ENCODE measurements at places on chromosomes 6 and 20. TPM values are rescaled to one million over a fixed set of nuclear protein-coding genes. Genes with fewer than 3 reads are reported as not detected.

GRCh38 chr20:59163631-59164530 is at the start of gene ZNF831:
TSS of gene ZNF831 (plus strand) at chr20:59163821. CDS start at chr20:59191020, 27,199 bp downstream.
- peaks cover 94% of the 10 kb centered on the region for H3K4me1 ChIP-seq
- no peak for DNase-seq
- H3K27ac ChIP-seq = peak within 1 kb of the TSS; percentile 95
- H3K36me3 ChIP-seq = no peaks in the 10 kb centered on the region

GRCh38 chr6:2565499-2565898 is 185.2 kb downstream of the MYLK4 start:
- H3K4me3 ChIP-seq = no peak overlapping the region
- H3K27ac ChIP-seq = no peak overlapping the region
- no peaks in the 10 kb centered on the region for H3K36me3 ChIP-seq
- H3K4me1 ChIP-seq = no peaks in the 10 kb centered on the region

DNA sequence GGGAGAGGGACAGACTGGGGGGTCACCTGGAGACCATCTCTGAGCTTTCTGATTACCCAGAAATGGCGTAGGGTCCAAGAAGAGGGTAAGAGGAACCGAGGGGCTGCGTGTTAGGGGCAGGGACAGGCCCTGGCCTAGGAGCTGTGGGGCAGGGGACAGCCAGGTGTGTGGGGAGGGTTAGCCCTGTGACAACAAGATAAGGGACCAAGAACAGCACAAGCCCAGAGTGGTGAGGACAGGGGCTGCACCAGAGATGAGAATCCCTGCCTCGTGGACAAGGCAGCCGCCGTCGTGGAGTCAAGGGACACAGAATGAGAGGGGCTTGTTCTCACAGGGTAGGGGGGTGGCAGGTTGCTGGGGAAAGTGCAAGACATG is 449 bp upstream of the AVP start:
- peaks cover under 1% of the 10 kb centered on the region for H3K4me1 ChIP-seq
- DNase-seq = no peak
- H3K4me3 ChIP-seq = no peak overlapping the region
- no peaks in the 10 kb centered on the region for H3K36me3 ChIP-seq
- peaks cover 22% of the 10 kb centered on the region for H3K27me3 ChIP-seq
- H3K27ac ChIP-seq = no peak overlapping the region

Gene SCUBE3
- total RNA-seq = 0.07 TPM

Gene TOMM6
- total RNA-seq = 399 TPM

GRCh38 chr6:12782136-12782535 is 65.6 kb downstream of the PHACTR1 start:
- no peaks in the 10 kb centered on the region for H3K4me1 ChIP-seq
- H3K4me3 ChIP-seq = no peak overlapping the region
- no peak overlapping the region for H3K27ac ChIP-seq
- H3K27me3 ChIP-seq = no peaks in the 10 kb centered on the region

DNA sequence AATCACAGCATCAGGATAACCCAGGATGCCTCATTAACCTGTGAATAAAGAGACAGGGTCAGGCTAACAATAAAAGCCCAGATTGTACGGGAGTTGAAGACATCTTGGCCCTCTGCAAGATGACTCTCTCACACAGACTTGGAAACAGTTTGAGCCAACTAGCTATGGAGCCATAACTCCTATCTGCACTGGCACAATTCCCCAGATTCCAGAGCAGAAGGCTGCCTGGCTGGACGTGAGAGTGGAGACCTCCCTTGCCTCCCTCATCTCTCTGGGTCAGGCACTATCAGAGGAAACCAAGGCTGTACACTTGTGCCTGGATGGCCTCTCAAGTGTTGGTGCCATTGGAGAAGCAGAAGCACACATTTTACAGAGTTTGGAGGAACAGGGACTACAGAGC is 312.6 kb downstream of the THBS2 start:
- no peaks in the 10 kb centered on the region for H3K27me3 ChIP-seq
- no peaks in the 10 kb centered on the region for H3K36me3 ChIP-seq
- no peak overlapping the region for H3K4me3 ChIP-seq
- no peak for DNase-seq
- no peak overlapping the region for H3K27ac ChIP-seq

Gene ZNF311
- 0.73 TPM for total RNA-seq

DNA sequence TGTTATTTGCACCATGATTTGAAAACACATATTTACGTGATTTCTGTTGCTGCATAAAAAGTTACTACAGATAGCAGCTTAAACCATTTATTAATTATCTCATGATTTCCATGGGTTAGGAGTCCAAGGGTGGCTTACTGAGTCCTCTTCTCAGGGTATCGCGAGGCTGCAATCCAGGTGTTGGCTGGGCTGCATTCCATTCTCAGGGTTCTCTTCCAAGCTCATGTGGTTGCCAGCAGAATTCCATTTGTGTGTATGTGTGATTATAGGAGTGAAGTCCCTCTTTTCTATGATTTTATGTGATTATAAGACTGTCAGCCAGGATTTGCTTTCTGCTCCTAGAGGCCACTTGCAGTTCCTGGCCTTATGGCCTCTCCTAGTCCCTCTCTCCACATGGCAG is 135.1 kb downstream of the FAM83B start:
- H3K27ac ChIP-seq = no peak overlapping the region
- no peak overlapping the region for H3K4me3 ChIP-seq
- H3K4me1 ChIP-seq = no peaks in the 10 kb centered on the region
- H3K36me3 ChIP-seq = no peaks in the 10 kb centered on the region

Gene GTSF1L
- total RNA-seq = not detected

DNA sequence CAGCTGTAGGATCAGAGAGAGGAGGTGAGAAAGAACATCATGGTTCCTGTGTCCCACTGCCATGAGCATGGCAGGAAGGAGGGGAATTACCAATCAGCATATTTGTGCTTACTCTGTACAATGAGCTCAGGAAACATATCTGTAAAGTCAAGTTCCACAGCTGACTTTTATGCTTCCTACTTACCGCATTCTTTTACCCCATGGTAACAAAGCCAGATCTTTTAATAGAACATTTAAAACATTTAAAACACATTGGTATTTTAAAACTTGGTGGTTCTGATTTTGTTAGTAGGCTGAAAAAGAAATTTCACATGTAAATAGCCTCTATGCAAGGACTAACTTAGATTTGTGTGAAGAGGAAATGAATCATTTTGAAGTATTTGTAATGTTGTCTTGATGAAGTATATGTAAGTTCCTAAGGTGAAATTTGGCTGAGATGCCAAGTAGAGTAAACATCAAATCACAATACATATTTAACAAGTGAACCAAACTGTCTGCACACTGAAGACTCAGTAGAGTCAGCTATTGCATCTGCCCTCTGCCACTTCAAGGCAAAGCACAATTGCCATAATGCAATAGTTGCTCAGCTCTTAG is 114.7 kb downstream of the GJA10 start:
- DNase-seq = no peak
- no peaks in the 10 kb centered on the region for H3K4me1 ChIP-seq
- H3K27ac ChIP-seq = no peak overlapping the region
- no peaks in the 10 kb centered on the region for H3K27me3 ChIP-seq

DNA sequence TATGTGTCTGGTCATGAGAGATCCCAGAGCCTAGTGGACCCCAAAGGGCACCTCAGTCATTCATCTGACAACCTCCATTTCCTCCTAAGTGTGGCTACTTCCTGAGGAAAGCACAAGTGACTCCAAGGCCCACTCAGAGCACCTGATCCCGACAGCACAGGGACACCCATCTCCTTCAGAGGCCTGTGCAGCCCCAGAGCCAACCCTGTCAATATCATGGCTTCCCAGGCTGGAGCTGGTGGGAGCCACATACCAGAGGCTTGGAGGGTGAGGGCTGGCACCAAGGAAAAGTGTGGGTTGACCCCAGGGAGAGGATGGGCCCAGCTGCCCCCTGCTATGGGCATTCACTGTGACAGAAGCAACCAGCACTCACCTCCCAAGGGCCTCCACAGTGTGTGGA is 117.3 kb downstream of the PSMB1 start:
- H3K27ac ChIP-seq = no peak overlapping the region
- no peak for DNase-seq
- H3K4me1 ChIP-seq = no peaks in the 10 kb centered on the region
- peaks cover 3% of the 10 kb centered on the region for H3K27me3 ChIP-seq

DNA sequence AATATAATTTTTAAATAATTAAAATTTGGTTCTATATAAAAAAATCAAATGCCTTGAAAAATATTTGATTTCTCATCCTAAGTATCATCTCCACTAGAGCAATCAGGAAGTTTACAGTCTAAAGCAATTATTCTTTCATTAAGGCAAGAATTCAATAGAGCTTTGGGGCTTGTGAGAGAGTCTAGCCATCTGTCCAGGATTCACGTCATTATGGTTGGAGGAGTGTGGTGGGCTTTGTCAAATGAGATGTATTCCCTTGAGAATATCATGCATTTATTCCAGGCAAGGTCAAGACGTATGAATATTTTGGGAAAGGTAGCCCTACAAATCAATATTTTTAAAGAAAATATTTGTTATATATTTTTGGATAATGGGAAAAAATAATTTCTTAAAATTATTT is 132.4 kb downstream of the ELOVL4 start:
- H3K36me3 ChIP-seq = no peaks in the 10 kb centered on the region
- no peak for DNase-seq
- H3K4me3 ChIP-seq = no peak overlapping the region
- no peak overlapping the region for H3K27ac ChIP-seq
- H3K4me1 ChIP-seq = no peaks in the 10 kb centered on the region

DNA sequence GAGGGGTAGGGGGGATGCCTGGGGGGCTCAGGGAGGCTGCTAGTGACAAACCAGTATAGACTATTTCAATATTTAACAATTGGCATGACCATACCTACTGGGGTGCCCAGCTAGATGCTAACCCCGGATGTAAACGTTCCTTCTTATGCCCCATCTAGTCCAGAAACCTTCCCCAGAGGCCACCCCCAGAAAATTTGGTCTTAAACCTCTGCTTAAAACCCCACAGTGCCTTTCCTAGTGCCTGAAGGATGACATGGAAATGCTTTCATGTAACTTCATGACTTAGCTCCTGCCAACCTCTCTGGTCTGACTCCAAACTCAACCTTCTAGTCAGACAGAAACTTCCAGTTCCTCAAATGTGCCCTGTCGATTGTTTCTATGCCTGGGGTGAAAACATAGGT is 52.0 kb downstream of the JPH2 start:
- no peak overlapping the region for H3K27ac ChIP-seq
- no peak for DNase-seq
- no peaks in the 10 kb centered on the region for H3K27me3 ChIP-seq
- no peaks in the 10 kb centered on the region for H3K4me1 ChIP-seq
- H3K4me3 ChIP-seq = no peak overlapping the region

DNA sequence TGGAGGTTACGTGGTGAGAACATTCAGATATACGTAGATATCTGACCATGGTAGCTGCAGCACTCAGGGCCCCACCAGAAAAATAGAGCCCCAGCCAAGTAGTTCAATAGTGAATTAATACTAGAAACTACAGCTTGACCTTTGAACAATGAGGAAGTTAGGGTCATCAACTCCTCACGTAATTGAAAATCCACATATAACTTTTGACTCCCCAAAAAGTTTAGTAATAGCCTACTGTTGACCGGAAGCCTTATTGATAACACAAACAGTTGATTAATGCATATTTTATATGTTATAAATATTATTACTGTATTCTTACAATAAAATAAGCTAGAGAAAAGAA is 117.9 kb downstream of the SNX5 start:
- no peak overlapping the region for H3K27ac ChIP-seq
- peaks cover 3% of the 10 kb centered on the region for H3K27me3 ChIP-seq
- no peak overlapping the region for H3K4me3 ChIP-seq
- no peak for DNase-seq
- H3K36me3 ChIP-seq = no peaks in the 10 kb centered on the region

- no peaks in the 10 kb centered on the region for H3K4me1 ChIP-seq
- H3K4me3 ChIP-seq = no peak overlapping the region
- no peaks in the 10 kb centered on the region for H3K27me3 ChIP-seq
- no peak for DNase-seq
Observed at GRCh38 chr6:119163006-119163405, 84.5 kb upstream of the FAM184A start.
